Activated CD8-positive, alpha-beta memory T cell treated with anti-CD3 and anti-CD28 coated beads for 1 hour (primary cell): ENCODE measurements at places on chromosomes 11 and 22.

DNA sequence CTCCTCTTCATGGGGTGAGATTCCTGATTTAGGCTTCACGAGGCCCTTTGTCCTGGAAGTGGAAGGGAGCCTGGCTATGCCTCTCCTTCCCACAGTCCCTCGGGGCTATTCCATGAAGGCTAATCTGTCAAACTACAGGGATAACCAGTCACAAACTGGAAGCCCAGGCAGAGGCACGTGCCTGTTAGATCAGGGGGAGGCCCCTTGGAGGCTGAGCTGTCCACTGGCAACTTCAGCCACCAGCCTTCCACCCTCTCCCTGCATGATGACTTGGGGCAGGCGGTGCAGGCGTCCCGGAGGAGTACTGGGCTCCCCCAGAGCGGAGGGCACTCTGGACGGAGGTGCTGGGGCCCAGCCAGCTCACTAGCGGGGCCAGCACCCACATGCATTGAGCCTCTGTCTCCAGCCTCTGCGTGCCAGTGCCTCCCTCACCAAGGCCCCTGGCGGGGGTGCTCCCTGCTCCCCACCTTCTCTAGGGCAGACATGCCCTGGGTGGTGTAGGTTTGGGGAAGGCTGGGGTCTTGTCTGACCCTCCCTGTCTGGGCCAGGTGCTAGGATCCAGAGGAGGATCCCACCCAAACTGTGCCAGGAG, 42.9 kb downstream of the WNT11 start:
- no peak for DNase-seq

DNA sequence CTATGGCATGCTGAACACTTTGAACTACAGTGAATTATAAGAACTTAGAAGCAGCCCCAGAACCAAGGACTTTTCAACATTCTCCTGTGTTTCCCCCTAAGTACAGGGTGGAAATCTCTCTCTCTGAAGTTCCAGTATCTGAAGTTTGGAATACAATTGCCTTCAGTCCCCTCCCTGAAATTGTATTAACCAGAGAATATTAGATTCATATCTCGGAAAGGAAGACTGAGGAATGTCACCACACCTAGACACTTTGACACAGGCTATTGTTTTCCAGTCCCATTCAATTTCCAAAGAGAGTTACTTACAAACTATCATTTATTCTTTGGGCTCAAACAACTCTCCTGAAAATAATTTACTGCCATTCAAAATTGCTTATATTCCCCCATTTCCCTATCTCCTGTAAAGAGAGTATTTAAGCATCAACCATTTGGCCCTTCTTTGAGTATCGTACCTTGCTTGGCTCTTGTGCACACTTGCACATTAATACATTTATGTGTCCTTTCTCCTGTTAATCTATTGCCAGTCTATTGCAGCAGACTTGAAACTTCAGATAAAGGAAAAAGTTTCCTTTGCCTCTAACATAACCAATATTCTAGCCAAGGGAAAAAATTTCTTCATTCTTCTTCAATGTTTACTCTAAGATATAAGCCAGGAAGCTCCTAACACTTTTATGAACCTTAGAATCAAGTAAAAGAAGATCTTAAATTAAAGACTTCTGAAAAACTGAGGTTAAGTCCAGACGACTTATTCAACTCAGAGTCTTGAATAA, 402.4 kb upstream of the DDI1 start:
- DNase-seq, result no peak

- no peak for DNase-seq
Measured at GRCh38 chr22:46069521-46070214, 80.7 kb upstream of the PPARA start.

DNA sequence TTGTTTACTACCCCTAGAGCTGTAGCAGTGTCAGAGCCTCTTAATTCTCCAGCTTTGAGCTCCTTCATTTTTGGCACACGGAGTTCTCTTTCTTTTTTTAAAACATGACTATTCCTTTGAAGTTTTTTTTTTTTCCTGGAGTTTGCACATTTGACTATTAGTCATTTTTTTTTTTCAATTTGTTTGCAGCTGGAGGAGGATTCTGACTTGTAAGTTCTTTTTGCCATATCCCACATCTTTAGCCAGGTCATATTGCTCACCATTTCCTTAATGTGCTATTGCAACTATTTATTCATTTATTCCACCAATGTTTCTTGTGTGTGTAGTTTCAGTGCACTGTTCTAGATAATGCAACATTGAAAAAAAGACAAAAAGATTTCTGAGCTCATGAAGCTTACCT, 166.3 kb upstream of the ARHGAP20 start:
- no peak for DNase-seq

- DNase-seq, result no peak
Measured at GRCh38 chr11:3835751-3836150, 5.0 kb downstream of the RHOG start.

GRCh38 chr11:77213029-77213579, 85.1 kb downstream of the MYO7A start:
- no peak for DNase-seq

DNA sequence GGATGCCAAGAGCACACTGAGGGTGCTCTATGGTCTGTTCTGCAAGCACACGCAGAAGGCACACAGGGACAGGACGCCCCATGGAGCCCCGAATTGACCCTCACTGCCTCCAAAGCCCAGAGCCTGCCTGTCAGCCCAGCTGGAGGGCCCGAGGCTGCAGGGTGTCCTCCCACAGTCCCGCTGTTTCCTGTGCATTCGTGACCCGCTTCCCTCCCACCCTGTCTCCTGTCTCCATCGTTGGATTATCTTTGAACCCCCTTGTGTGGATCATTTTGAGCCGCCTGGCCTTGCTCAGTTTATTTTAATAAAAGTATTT, 25.6 kb downstream of the PARVG start:
- no peak for DNase-seq

DNA sequence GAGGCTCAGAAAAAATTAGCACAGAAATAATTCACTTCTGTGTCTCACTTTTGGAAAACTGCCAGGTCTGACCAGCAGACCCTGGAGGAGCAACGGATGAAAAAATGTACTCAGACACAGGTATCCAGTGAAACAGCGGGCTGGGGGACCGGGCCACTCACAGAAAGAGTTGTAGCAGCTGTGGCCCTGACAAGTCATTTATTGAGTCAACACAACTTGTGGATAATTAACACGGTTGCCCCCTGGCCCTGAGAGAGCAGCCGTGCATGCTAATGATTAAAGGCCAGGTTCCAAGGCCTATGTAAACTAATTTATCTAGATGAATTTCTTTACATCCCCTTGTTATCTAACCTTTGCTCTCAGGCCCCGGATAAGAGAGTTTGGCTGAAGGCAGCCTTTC, 131.3 kb downstream of the AASDHPPT start:
- DNase-seq, result no peak

GRCh38 chr11:87254562-87254961, 216.8 kb downstream of the TMEM135 start:
- DNase-seq, result no peak

- no peak for DNase-seq
Measured at GRCh38 chr11:68113986-68114385, 7.2 kb downstream of the CHKA start.

GRCh38 chr11:98766903-98767302, 253.8 kb upstream of the CNTN5 start:
- no peak for DNase-seq

GRCh38 chr11:11884774-11885481, 43.2 kb downstream of the USP47 start:
- DNase-seq, result no peak

GRCh38 chr11:42779555-42779954, 532.2 kb upstream of the API5 start:
- no peak for DNase-seq

DNA sequence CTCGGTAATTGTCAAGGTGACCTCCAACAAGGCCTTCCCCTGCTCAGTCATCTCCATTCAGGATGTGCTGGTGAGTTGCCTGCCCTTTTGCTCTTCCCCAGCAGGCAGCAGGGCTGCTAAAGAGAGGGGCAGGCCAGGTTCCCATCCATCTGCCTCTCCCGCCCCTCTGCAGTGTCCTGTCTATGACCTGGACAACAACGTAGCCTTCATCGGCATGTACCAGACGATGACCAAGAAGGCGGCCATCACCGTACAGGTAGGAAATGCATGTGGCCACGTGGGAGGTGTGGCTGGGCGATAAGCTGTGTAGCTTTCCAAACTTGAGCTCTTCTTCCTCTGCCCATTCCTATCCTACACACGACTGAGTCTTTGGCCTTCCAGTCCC, 4.0 kb downstream of the SIDT2 start:
- DNase-seq, result no peak

- DNase-seq, result no peak
Measured at GRCh38 chr11:116375221-116375620, 397.6 kb downstream of the BUD13 start.

DNA sequence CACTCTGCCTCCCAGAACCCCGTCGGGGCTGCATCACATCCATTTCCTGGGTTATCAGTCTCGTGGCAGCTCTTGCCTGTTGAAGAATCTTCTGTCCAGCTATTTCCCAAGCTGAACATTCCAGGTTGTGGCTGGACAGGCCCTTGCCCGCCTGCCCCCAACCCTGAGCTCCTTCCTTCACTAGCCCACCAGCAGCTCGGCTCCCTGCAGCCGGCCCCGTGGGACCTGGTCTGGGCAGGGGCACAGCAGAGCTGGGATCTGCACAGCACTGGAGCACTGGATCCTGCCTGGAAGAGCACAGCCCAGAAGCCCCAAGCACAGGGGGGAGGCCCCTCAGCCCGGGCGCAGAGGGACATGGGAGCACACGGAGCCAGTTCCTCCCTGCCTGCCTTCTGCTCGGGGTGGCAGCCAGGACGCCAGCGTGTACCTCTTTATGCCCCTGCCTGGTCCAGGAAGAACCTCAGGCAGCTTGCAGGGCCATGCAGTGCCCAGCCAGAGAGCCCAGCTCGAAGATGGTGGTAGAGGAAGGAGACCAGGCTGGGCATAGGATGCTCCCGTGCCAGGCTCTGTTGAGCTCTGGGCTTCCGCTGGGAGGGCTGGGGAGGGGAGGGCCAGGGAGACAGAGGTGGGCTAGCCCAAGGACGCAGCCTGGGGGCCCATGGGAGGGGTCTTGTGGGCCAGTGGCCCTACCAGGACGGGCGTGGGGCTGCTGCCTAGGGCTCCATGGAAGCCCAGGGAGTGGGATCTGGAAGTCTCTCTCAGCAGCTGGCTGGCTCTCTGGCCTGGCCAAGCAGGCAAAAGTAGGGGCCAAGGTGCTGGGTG, 16.6 kb upstream of the GNB1L start:
- no peak for DNase-seq

GRCh38 chr22:26949193-26949592, 291.8 kb downstream of the MIAT start:
- DNase-seq, result no peak

- DNase-seq, result no peak
Measured at GRCh38 chr11:84947970-84948580, 679.1 kb downstream of the DLG2 start.

- no peak for DNase-seq
Measured at GRCh38 chr11:3964056-3964455, 108.6 kb downstream of the STIM1 start.

GRCh38 chr22:29108137-29108536, 35.3 kb downstream of the KREMEN1 start:
- no peak for DNase-seq

GRCh38 chr11:122923302-122923701, 40.7 kb downstream of the JHY start:
- DNase-seq, result no peak

DNA sequence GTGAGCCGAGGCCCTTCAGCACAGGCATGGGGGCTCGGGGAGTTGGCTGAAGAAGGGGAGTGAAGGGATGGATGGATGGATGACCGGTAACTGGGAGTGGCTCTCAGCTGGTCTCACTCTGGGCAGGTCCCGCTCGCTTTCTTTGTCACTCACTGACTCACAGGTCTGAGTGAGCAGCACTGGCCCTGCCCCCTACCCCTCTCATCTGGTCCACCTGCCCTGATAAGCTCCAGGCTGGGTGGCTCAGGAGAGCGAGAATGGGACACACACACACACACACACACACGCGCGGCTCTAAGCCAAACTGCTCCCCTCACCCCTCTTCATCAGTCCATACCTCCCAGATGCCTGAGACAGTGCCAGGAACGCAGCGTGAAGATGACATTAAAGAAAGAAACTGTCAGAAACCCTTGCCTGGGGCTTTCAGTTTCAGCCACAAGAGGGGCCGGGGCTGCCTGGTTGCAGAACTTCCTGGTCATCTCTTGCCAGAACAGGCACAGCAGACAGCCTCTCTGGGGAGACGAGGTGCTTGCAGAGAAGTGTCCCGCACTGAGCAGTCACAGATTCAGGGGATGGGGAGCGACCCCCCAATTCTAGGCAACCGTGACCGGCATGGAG, 16.5 kb upstream of the SHISAL1 start:
- no peak for DNase-seq

DNA sequence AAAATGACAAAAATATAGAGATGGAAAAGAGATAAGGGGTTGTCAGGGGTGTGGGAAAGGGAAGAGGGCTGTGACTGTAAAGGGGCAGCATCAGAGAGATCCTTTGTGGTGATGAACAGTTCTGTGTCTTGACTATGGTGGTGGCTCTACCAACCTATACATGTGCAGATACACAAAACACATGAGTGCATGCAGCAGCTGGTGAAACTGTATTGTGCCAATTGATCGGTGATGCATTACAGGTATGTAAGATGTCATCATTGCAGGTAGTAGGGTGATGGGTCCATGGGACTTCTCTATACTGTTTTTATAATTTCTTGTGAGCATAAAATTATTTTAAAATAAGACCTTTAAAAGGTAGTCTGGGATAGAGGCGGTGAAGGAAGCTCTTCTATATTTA, 24.1 kb upstream of the ZDHHC13 start:
- no peak for DNase-seq

GRCh38 chr11:64883575-64883974, 5.2 kb upstream of the EHD1 start:
- no peak for DNase-seq

- no peak for DNase-seq
Measured at GRCh38 chr11:103633068-103633788, 403.2 kb upstream of the DDI1 start.

- no peak for DNase-seq
Measured at GRCh38 chr11:36258730-36259360, 30.4 kb downstream of the COMMD9 start.

DNA sequence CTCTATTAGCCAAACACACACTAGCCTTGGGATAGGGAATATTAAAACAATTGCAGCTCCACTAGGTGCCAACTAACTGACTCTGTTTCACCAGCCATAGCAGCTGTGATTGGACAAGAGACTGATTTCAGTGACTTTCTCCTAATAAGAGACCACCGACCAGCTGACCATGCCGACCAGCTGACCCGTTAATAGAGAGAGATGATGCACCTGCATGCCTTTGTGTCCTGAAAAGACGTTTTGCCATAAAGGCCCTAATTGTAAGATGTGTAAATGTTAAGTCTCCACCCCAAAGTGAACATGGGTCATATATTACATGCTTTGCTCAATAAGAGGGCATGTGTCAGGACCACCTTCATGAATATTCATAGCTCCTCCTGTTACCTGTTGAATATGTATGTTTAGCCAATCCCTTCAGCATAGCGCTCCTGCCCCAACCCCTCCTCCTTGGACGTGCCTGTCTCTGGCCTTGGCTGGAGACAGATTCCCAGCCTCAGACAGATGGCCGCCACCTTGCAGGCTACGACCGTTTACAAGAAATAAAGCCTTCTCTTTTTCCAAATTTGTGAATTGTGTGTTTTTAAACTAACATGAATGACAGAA, 1.3 kb upstream of the NADSYN1 start:
- DNase-seq, result no peak

GRCh38 chr11:86459682-86460460, 85.2 kb downstream of the CCDC81 start:
- DNase-seq, result no peak
